ENCODE measurements at places on chromosomes 2 and 18.
A peak's percentile ranks its signal among the peaks of the same experiment; 100 is the strongest.

DNA sequence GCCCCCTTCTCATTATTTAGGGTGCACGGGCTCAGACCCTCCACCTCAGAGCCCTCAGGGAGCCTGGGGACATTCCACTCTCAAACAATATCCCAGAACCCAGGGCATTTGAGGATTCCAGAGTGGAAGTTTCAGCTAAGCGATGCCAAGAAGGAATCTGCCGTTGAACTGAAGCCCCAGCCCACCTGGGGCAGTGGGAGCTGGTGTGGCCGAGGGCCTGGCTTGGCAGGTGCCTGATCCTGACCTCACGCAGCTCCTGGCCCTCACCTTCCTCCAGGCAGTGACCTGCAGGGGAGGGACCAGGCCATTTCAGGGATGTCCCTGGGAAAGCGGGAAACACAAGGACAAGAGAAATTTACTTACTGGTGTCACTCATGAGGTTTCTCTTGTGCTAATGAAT lies 58.2 kb downstream of the ACKR3 start:
- DNase-seq = no peak

GRCh38 chr2:66930339-66931220 lies 466.6 kb upstream of the ETAA1 start:
- no peak for DNase-seq

- DNase-seq = no peak
These were observed 163.6 kb downstream of the TRABD2A start for GRCh38 chr2:84717302-84717701.

DNA sequence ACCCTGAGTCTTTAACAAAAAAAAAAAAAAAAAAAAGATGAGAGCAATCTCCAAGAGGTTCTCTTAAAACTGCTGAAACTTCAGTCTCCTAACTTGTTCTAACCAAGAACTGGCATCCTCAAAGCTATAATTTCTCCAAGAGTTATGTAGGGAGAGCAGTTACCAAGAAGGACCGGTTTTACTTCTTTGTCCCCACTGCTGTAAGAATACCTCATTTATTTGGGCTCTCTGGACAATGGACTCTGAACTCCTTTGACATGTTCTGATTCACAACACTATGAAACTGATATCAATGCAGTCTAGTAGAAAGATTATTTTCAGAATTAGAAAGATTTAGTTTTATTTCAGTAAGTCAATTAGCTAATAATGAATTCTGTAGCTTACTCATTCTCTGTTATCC lies 84.5 kb upstream of the DTNB start:
- no peak for DNase-seq

DNA sequence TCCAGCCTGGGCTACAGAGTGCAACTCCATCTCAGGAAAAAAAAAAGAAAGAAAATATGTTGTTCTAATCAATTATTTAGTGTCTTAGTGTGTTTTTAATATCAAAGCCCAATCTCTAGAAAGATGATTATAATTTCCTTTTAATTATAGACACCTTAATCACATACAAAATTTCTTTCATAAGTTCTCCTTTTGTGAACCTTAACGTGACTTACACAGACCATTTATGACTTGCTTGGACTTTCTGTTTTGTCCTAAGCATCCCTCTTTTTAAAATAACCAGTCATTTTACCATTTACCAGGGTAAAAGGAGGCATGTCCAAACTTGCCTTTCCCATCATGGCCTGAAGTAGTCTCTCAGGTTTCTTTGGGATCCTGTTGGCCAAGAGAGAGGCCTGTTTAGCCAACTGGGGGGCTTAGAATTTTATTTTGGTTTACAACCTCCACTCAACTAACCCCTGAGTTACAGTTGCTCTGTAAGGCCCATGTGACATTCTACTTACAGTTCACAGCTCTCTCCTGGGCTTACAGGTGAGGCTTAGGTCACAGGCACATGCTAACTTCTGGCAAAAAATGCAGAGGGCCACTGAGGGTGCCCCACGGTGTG lies 23.9 kb upstream of the GPR155 start:
- DNase-seq = peak; percentile 52

GRCh38 chr2:172843266-172843582 lies 107.6 kb downstream of the RAPGEF4 start:
- DNase-seq = no peak

DNA sequence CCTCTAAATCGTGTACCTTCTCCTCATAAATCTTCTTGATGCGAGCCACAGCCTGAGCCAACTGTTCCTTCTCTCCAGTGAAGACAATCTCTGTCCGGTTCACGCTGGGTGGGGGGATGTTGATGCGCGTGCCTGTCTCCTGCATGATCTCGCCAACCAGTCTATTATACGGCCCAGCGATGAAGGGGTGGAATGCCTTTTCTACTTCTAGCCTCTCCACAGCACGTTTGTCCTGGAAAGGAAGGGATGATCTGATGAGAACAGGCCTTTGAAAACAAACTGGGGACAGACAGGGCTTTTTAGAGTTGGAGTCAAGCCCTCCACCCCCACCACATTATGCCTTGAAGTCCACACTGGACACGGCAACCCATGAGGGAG lies 59.3 kb downstream of the HDLBP start:
- DNase-seq = no peak

DNA sequence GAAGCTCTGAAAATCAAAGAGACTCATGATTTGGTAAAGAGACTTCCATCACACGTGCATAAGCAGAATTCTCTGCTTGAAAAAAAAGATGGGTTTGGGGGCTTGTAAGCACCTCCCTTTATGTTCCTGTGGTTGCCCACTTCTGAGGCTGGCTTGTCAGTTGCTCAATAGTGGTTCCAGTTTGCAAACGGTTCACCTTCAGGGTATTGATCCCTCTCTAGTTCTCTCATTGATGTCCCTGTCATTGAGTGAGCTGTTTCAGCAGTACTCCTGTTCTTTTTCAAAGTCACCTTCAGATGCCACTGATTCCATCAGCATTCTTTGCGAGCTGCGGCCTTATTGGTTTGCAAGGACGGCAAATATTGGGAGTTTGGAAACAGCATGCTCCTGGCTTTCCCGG lies 17.1 kb upstream of the YWHAQ start:
- no peak for DNase-seq

Data from HCT116 (cell line).